ENCODE measurements at places on chromosomes 2 and 18.

DNA sequence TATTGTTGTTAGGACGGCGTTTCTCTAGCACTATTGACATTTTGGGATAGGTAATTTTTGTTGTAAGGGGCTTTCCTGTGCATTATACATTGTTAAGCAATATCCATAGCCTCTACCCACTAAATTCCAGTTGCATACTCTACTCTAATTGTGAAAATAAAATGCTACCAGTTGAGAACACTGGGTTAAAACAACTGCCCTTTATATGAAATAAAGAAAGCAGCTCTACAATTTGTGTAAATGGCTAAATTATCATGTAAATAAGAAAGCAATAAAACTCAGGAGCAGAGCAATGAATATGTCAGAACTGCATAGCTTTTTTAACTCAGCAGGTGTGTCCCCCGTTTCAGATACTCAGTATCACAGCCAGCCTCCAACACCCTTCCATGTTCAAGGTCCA lies 812.7 kb upstream of the NRXN1 start:
- DNase-seq = no peak

DNA sequence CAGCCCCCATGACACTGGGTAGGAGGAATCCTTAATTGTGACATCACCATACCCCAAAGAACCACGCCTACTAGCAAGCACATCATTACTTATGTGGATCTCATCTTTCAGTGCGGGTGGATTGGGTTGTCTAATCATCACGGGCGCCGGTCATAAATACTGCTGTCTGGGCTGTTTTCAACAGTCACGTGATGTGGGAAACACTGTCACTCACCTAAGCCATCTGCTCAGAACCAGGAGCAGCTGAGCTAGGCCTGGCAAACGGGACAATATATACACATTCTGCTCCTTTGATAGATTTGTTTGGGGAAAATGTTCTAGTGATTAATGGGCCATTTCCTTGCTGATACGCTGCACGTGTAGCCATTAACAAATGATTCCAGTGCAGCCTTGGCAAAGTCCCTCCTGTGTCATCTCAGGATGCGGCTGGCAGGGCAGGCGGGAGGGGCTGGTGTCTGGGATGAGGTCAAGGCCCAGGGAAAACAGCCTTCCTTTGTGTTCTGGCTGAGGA lies 145.9 kb upstream of the COPS8 start:
- DNase-seq = no peak

- peak; percentile 49 for DNase-seq
These were observed 15.7 kb downstream of the FAM98A start for GRCh38 chr2:33583194-33583938.

DNA sequence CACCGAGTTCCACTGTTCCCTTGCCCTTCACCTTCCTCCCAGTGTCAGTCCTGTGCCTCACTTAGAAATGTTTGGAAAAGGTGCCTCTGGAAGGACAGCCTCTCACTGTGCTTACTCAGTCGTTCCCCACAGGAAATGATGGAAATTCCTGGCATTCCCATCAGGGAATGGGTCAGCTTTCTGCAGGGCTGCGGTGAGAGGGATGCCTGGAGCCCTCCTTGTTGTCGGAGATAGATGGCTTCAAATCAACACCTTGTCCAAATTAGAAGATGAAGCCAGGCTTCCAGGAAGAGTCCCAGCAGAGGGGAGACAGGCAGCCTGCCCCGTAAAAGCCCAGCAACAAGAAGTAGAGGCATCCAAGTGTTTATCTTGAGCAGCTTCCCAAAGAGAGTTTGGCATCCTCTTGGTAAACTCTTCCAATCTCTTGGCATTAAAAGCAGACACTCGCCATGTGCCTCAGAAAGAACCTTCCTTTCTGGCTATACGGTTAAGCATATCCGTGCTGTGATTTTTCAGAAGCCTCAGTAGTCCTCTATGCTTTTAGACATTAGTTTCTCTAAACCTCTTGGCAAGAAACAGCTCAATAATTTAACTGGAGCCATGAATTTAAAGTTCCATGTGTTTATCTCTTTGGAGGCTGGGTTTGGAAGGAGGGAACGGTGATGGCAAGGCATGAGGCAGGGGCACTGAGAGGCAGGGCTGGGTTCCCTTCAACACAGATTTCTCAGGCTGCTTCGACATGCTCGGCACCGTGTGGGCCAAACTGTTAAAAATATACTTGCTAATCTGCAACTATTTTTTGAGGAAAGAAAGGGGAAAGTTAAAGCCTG lies 25.1 kb downstream of the COLEC12 start:
- DNase-seq = no peak

GRCh38 chr2:164145093-164145987 lies 409.5 kb upstream of the FIGN start:
- DNase-seq = no peak

- no peak for DNase-seq
These were observed 199.7 kb downstream of the KCNS3 start for GRCh38 chr2:18078216-18078615.

- DNase-seq = no peak
These were observed 26.3 kb downstream of the NDC80 start for GRCh38 chr18:2597639-2598038.

DNA sequence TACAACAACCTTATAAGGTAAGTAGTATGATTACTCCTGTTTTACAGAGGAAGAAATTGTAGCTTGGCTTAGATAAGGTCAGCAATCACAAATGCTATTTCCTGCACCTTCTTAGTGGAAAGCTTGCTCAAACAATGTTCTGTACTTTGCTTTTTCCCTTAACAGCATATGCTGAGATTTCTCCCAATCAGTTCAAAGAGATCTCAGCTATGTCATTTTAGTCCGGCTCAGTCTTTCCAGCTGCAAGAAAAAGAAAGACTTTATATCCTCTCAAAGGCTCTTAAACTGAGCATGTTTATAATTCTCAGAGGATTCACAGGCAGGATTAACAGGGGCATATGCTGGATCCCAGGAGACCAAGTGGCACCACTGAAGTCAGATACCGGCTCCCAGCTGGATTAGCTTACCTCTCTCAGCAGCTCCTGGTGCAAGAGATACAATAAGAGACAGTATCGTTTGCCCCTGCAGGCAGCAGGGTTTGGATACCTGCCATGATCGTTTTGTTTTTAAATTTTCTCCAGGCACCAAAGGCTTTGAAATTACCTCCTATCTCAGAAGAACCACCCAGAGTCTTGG lies 29.5 kb downstream of the KIAA2012 start:
- DNase-seq = no peak

GRCh38 chr2:39665811-39666490 lies at the start of gene TMEM178A:
TSS of gene TMEM178A (plus strand) at chr2:39665917. CDS start at chr2:39665975, 58 bp downstream.
- no peak for DNase-seq

- no peak for DNase-seq
These were observed 90.8 kb downstream of the ZFP36L2 start for GRCh38 chr2:43135583-43135982.

DNA sequence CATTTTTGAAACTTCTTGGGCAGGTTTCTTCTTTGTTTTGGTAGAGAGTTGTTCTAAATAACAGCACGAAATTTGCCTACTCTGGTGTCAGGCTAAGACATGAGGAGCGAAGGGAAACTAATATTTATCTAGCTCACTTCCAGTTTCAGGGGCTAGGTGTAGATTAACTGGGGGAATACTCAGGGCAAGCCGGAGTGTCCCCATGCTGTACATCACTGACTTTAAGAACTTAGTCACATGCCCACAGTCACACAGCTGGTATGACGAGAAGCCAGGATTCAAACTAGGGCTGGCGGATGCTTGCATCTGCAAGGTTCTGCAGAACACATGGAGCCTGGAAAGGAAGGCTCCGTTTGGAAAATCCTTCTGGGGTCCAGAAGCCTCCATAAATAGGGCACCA lies 133.3 kb downstream of the ALPK2 start:
- no peak for DNase-seq

- no peak for DNase-seq
These were observed 23.5 kb downstream of the IGFBP5 start for GRCh38 chr2:216671791-216672343.

GRCh38 chr2:177573120-177573519 lies 180.5 kb downstream of the AGPS start:
- DNase-seq = no peak

GRCh38 chr2:150598383-150598782 lies 110.9 kb upstream of the RND3 start:
- no peak for DNase-seq

- DNase-seq = no peak
These were observed 85.4 kb upstream of the B3GNT2 start for GRCh38 chr2:62110415-62111025.

DNA sequence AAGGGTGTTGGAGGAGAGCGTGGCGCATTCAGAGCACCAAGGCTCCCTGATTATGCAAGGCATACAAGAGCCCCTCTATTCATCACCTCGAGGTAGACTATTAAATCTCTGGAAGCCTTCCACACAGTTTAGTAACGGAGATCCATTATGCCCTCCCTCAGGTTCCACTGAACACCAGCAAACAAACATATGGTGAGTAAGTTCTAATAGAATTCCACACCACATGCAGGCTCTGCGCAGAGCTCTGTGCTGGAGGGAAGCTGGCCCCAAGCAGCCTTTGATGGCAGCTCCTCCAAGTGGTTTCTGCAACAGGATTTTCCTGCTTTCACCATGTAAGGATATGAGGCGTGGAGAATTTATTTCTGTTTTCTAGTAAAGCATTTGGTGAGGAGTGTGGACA lies 238.6 kb downstream of the C1D start:
- no peak for DNase-seq

- no peak for DNase-seq
These were observed 113.8 kb downstream of the ATL2 start for GRCh38 chr2:38263293-38263692.

GRCh38 chr2:101151859-101152271 lies 683 bp upstream of the TBC1D8 start:
- no peak for DNase-seq

DNA sequence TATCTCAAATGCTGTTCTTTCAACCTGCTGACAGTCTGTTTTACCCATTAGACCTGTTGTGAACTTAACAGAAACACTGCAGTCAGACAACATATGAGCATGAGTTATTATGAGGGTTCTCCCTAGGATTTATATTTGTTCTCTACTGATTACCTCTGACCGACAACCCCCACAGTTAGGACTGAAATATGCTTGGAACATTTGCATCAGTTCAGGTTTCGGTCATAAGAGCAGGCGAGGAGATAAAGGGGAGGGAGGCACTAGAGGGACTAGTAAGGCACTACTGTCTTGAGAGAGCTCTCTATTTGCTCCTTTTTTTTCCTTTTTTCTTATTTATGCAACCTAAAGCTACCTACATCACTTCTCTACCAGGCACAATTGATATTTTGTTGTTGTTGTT lies 133.2 kb upstream of the REG3G start:
- DNase-seq = no peak

- DNase-seq = no peak
These were observed 35.5 kb downstream of the ZNF532 start for GRCh38 chr18:58900015-58900649.

DNA sequence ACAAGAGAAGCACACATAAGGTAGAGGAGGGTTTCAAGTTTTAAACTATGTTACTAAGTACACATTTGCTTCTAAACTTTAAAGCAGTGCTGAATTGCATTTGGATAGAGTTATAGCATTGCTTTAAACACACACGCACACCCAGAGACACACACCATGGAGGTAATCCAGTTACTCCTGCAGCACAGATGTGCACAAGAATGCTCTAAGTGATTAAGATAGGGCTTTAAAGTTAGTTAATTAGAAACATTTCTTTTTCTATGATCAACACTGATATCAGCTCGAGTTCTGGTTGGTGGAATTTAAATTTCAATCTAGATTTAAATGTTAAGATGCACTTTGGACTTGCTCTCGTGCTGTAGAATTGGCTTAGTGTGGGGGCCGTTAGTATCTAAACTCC lies 492.3 kb downstream of the ZEB2 start:
- no peak for DNase-seq

DNA sequence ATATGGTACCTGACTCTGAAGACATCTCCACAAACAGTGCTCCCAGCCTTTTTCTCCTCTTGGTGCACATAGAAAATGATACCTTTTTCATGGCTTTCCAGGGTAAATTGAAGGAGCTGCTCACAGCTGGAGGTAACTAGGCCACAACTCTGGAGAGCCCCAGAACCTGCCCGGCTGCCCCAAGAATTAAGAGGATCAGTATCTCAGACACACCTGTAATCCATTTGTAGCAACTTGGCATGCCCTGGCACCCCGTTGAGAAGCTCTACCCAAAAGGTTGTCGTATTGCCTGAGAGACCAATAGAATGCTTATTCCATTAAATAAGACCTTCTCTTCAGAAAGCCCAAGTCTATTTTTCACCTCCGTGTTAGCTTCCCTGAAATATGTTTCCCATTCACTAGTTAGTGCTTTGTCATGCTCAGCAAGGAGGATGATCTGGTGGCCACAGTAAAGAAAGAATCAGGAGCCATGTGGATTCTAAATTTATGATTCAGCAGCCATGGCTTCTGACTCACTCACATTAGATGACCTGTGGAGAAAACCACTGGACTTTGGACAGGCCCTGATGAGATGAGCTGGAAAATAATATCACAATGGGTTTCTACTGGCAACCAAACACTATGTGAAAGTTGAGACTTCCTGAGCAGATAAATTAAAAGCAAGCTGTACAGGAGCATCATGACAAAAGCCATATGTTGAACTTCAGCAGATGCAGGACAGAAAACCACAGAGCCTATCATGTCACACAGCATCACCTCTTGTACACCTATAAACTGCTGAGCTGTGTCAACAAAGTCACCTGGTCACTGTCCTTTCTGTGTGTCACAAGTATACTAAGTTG lies 253.3 kb upstream of the OSR1 start:
- DNase-seq = no peak

DNA sequence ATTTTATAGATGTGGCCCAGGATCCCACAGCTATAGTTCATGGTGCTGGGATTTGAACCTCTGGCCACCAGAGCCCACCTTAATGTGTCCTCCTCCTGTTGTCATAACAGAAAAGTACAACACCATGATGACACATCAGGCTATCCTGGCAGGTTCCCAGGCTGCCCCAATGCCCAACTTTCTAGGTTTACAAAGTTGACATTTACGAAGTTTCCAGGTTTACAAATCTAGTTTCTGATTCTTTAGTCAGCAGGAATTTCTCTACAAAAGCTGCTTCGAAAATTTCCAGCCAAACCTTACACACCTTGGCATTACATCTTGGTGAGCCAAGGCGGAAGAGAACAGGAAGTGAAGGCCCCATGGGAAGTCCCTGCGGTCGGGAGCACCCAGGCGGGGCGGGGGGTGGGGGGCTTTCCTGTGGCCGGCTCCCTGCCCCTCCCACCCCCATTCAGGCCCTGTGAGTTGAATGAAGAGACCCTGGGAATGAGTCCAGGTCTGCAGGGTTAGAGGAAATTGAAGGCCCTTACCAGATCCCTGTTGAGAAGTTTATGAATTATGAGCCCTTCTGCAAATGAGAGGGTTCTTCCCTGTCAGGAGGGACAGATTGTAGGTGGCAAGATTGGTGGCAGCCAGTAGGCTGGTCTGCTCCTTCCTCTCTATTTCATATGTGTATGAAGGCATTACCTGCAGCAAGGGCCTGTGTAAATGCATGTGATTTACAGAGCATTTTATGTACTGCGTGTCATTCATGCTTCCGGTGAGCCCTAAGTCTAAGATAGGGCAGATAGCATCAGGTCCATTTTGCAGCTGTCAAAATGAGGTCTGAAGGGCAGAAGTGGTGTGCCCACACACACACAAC lies 11.1 kb upstream of the IL1RN start:
- no peak for DNase-seq

- no peak for DNase-seq
These were observed 46.3 kb upstream of the CCBE1 start for GRCh38 chr18:59743566-59743965.

Data from naive thymus-derived CD4-positive, alpha-beta T cell (primary cell).